ENCODE measurements at places on chromosomes 2 and 18. TPM values are rescaled to one million over a fixed set of nuclear protein-coding genes. Genes with fewer than 3 reads are reported as not detected.

DNA sequence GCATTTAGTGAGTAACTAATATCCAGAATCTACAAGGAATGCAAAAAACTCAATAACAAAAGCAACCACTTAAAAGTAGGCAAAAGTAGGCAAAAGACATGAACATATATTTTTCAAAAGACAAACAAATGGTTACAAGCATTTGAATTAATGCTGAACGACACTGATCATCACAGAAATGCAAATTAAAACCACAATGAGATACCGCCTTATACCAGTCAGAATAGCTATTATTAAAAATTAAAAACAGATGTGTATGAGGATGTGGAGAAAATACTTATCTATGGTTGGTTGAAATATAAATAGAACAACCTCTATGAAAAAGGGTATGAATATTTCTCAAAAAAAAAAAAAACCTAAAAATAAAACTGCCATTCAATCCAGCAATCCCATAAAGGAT, 51.7 kb downstream of the SNTG2 start:
- H3K36me3 ChIP-seq = no peaks in the 10 kb centered on the region
- no peak for DNase-seq
- no peaks in the 10 kb centered on the region for H3K4me1 ChIP-seq
- peaks cover 37% of the 10 kb centered on the region for H3K27me3 ChIP-seq

GRCh38 chr18:56869189-56869777, 218.1 kb downstream of the WDR7 start:
- no peaks in the 10 kb centered on the region for H3K36me3 ChIP-seq
- no peaks in the 10 kb centered on the region for H3K27me3 ChIP-seq
- DNase-seq = peak; percentile 52
- peaks cover 6% of the 10 kb centered on the region for H3K4me1 ChIP-seq
- H3K27ac ChIP-seq = no peak overlapping the region

DNA sequence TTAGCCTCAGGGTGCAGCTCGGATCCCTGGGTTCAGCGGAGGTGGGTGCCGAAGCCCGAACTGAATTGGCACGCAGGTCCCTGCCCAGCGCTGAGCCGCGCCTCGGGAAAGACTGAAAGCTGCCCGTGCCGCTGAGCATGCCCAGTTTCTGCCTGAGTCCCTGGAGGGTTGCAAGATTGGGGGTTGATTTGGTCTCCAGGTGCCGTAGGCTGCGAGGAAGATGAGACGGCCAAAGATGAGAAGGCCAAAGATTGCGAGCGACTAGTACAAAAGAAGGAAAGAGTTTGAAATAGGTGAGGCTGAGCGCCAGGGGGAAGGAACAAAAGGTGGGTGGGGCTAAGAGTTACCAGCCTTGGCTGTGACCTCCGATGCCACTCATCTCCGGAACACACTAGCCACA, 852 bp upstream of the KCNH7 start:
- no peak overlapping the region for H3K27ac ChIP-seq
- no peak for DNase-seq
- no peak overlapping the region for H3K4me3 ChIP-seq

GRCh38 chr2:142742371-142743214, 134.9 kb upstream of the KYNU start:
- no peaks in the 10 kb centered on the region for H3K4me1 ChIP-seq
- no peak overlapping the region for H3K27ac ChIP-seq
- H3K36me3 ChIP-seq = no peaks in the 10 kb centered on the region
- no peaks in the 10 kb centered on the region for H3K27me3 ChIP-seq

DNA sequence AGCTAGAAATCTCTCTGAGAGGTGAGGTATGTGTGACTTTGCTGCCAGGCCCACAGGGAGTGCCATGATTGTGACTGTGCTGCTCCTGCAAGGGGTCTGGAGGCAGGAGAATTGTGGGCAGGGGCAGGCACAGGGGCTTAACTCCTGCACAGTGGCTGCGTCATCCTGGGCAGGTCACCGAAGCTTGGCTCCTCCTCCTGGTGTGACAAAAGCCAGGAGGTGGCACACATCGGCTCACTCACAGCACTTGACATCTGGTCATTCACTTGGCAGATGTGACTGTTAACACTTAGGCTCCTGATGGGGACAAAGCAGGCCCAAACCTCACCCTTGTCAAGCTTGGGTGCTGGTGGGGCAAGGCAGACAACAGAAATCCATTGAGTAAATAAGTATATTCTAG, 36.4 kb upstream of the GLI2 start:
- peaks cover 24% of the 10 kb centered on the region for H3K4me1 ChIP-seq
- no peaks in the 10 kb centered on the region for H3K36me3 ChIP-seq
- peaks cover 11% of the 10 kb centered on the region for H3K27me3 ChIP-seq

GRCh38 chr18:56563568-56563967, 74.8 kb downstream of the TXNL1 start:
- no peaks in the 10 kb centered on the region for H3K4me1 ChIP-seq
- H3K36me3 ChIP-seq = no peaks in the 10 kb centered on the region
- no peaks in the 10 kb centered on the region for H3K27me3 ChIP-seq
- H3K27ac ChIP-seq = no peak overlapping the region
- peak; percentile 1 for DNase-seq

Gene NAB1
- total RNA-seq = 48.5 TPM

DNA sequence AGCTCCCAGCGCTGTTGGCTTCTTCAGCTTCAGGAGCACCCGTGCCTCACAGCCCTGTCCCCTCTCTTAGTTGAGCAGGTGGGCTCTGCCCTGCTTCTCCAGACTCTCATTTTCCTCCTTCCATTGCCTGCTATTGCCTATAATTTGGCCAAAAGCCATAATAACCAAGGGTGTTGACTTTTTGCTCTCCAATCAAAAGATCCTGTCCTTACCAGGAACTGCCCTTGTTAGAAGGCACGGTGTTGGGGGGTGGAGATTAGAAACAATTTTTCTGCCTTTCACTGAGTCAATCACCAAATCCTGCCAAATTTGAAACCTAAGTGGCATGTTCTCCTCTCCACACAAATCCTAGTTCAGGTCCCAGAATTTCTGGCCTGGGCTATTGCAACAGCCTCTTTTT, 16.7 kb upstream of the PDIA6 start:
- no peak for DNase-seq
- H3K4me1 ChIP-seq = no peaks in the 10 kb centered on the region
- no peak overlapping the region for H3K4me3 ChIP-seq
- peaks cover 66% of the 10 kb centered on the region for H3K27me3 ChIP-seq
- no peak overlapping the region for H3K27ac ChIP-seq

Gene CRACDL
- total RNA-seq = 12.9 TPM

DNA sequence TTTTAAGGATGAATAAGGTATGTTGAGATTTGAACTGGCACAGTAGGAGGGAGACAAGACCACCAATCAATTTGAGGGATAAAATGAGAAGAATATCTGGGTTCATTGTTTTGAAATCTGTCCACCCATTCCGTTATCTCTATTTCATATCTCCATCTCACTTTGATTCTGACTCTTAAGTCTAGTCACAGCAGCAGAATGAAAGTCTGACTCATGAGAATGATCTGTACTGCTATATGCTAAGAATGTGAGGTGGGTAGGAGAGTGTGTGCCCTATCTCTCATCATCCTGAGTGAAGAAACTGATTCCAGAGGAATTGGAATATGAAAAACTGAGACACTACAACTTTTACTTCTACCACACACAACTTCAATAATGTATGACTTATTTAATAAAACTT, 1994.5 kb upstream of the PIK3C3 start:
- H3K27ac ChIP-seq = peak overlapping the region; percentile 61
- peak; percentile 6 for DNase-seq
- H3K4me3 ChIP-seq = no peak overlapping the region
- peaks cover 32% of the 10 kb centered on the region for H3K4me1 ChIP-seq

DNA sequence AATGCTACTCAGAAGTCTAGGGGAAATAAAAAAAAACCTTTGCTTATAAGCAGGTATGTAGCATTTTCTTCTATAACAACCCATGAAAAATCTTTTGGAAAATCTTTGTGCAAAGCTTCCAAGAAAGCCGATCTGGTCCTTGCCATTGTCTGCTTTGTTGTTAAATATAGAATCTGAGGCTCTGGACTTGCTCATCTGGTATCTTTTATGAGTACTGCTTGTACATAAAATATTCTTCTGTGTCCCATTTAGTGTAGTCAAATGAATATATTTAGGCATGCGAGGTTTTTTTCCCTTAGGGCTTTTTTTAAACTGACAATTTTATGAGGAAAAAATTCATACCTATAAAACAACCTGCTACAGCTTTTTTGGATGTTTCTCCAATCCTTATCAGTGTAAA, 45.0 kb upstream of the RMND5A start:
- H3K4me3 ChIP-seq = no peak overlapping the region
- H3K4me1 ChIP-seq = peaks cover 17% of the 10 kb centered on the region
- no peak overlapping the region for H3K27ac ChIP-seq
- no peak for DNase-seq
- no peaks in the 10 kb centered on the region for H3K36me3 ChIP-seq

- peak overlapping the region; percentile 85 for H3K27ac ChIP-seq
- peaks cover 6% of the 10 kb centered on the region for H3K36me3 ChIP-seq
- peak; percentile 96 for DNase-seq
- peaks cover 28% of the 10 kb centered on the region for H3K4me1 ChIP-seq
These were observed 1.5 kb upstream of the VSNL1 start for GRCh38 chr2:17538844-17539554.

Gene KHK
- 1.7 TPM for total RNA-seq

GRCh38 chr18:7561909-7562460, 5.1 kb upstream of the PTPRM start:
- no peaks in the 10 kb centered on the region for H3K27me3 ChIP-seq
- no peak overlapping the region for H3K27ac ChIP-seq
- H3K36me3 ChIP-seq = no peaks in the 10 kb centered on the region
- H3K4me1 ChIP-seq = peaks cover 19% of the 10 kb centered on the region
- no peak for DNase-seq
- H3K4me3 ChIP-seq = no peak overlapping the region

Gene ANKRD62
- total RNA-seq = not detected

Gene LOXHD1
- total RNA-seq = not detected

Gene B3GNT7
- total RNA-seq = not detected

- H3K27me3 ChIP-seq = no peaks in the 10 kb centered on the region
- peak; percentile 52 for DNase-seq
- H3K4me3 ChIP-seq = no peak overlapping the region
- H3K4me1 ChIP-seq = peaks cover 18% of the 10 kb centered on the region
These were observed 64.8 kb downstream of the TNFRSF11A start for GRCh38 chr18:62389761-62390481.

- H3K4me1 ChIP-seq = peaks cover 11% of the 10 kb centered on the region
- H3K36me3 ChIP-seq = peaks cover 20% of the 10 kb centered on the region
- no peak overlapping the region for H3K4me3 ChIP-seq
- H3K27ac ChIP-seq = no peak overlapping the region
- no peaks in the 10 kb centered on the region for H3K27me3 ChIP-seq
- DNase-seq = no peak
These were observed 86.1 kb downstream of the LPIN1 start for GRCh38 chr2:11832531-11832930.

GRCh38 chr2:122021941-122022340, 266.5 kb downstream of the TSN start:
- H3K4me3 ChIP-seq = no peak overlapping the region
- DNase-seq = no peak
- peaks cover 8% of the 10 kb centered on the region for H3K4me1 ChIP-seq
- no peak overlapping the region for H3K27ac ChIP-seq
- no peaks in the 10 kb centered on the region for H3K36me3 ChIP-seq

DNA sequence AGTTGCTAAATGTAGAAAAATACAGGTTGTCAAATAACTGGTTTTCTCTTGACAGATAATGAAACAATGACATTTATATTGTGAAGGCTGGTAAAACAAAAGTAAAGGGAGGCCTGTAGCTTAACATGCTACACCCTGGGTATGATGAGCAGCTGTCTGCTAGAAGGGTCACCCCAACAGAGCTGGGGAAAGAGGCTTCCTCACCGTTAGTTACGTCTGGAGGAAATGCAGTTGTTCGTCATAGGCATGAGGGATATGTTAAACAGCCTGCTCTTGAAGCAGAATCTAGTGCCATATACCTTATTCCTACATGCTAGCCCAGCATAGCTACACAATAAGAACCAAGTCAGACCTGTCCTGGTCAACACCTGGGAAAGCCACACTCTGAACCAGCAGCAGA, 49.9 kb downstream of the LPIN2 start:
- H3K4me1 ChIP-seq = no peaks in the 10 kb centered on the region
- H3K36me3 ChIP-seq = no peaks in the 10 kb centered on the region
- no peak for DNase-seq

- no peak overlapping the region for H3K4me3 ChIP-seq
- no peaks in the 10 kb centered on the region for H3K4me1 ChIP-seq
- no peak overlapping the region for H3K27ac ChIP-seq
- H3K36me3 ChIP-seq = peaks cover 5% of the 10 kb centered on the region
- H3K27me3 ChIP-seq = no peaks in the 10 kb centered on the region
- no peak for DNase-seq
These were observed 40.7 kb upstream of the COBLL1 start for GRCh38 chr2:164882276-164882675.

Gene PLGLB1
- 0.74 TPM for total RNA-seq

DNA sequence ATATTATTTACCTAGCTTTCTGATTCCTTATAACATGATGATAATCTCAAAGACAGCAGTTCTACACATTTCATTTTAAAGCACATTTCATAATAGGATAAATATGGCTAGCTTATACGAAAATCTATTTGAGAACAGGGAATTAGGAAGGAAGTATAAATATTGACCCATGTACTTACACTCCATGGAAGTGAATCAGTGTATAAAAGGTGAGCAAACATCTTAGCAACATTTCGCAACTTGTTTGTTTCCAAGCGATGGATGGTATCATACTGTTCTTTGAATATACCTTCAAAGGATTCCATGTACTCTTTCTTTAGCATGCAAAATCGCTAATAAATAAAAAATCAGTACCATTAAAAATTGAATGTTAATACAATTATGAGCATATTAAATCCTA, 53.1 kb downstream of the CWC22 start:
- no peaks in the 10 kb centered on the region for H3K4me1 ChIP-seq
- DNase-seq = peak; percentile 29
- H3K4me3 ChIP-seq = no peak overlapping the region
- no peaks in the 10 kb centered on the region for H3K27me3 ChIP-seq

DNA sequence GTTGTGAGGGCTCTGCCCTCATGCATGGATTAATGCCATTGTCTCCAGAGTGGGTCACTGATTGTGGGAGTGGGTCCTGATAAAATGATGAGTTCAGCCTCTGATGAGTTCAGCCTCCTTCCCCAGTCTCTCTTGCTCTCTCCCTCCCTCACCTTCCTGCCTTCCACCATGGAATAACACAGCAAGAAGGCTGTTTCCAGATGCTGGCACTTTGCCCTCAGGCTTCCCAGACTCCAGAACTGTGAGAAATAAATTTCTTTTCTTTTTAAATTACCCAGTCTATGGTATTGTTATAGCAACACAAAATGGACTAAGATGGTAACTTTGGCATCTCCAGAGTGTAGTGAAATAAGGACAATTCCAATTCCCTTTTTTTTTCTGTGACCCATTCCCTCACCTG, 47.1 kb upstream of the MAP4K3 start:
- peaks cover 7% of the 10 kb centered on the region for H3K4me1 ChIP-seq
- no peaks in the 10 kb centered on the region for H3K27me3 ChIP-seq
- H3K27ac ChIP-seq = no peak overlapping the region
- no peak for DNase-seq
- H3K36me3 ChIP-seq = no peaks in the 10 kb centered on the region
- H3K4me3 ChIP-seq = no peak overlapping the region

- no peaks in the 10 kb centered on the region for H3K27me3 ChIP-seq
- H3K4me1 ChIP-seq = peaks cover 5% of the 10 kb centered on the region
- no peak overlapping the region for H3K4me3 ChIP-seq
- H3K27ac ChIP-seq = no peak overlapping the region
- H3K36me3 ChIP-seq = no peaks in the 10 kb centered on the region
These were observed 100.8 kb upstream of the ZSWIM2 start for GRCh38 chr2:186949726-186950256.

Data from MCF 10A (cell line).